Fibroblast of skin of scalp (primary cell): ENCODE measurements at places on chromosomes 4 and X.

DNA sequence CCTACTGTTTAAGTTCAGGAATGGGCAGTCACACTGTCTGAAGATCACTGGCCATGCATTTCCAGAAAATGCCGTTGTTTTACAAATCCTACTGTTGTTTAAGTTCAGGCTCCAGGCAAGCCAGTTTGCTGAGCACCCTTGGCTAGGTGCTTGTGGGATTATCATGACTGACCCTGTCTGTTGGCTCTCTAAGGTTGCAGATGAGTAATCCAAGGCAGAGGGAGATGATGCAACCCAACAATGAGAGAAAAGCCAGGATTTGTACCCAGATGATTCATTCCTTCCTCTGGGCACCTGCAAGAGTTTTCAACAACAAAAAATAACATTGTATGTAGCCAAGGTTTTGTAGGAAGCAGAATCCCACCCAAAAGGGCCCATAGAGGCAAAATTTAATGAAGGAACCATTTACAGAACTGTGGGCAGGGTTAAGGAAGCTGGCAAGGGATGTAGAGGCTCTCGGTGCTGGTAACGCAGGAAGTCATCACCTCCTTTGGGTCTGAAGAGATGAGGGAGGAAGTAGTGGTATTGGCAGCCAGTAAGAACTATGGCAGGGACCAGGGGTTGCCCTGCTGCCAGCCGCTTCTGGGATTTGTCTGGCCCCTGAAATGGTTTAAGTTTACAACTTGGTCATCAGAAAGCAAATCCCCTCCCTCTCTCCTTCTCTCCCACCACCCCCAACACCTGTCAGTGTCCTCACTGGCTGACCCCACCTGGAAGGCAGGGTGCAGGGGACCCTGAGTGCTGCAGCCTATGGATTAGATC is 54.8 kb downstream of the MSX1 start:
- DNase-seq: peak; percentile 50

DNA sequence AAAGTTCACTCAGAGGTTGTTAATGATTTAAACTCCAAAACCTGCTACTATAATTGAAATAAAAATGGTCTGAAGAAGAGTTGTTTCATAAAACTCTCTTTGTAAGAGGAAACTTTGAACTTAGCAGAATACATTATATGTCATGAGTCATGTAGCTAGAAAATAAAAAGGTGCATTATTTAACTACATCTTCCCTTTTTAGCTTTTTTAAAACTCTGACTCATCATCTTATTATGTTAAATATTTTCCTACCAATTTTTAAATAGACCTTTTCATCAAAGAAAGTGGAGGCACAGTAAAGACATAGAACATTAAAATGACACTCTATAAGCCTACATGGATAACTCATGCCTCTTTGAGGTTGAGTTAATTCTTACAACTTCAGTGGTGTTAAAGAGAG is 1.2 kb upstream of the ZNF827 start:
- peak; percentile 29 for DNase-seq

DNA sequence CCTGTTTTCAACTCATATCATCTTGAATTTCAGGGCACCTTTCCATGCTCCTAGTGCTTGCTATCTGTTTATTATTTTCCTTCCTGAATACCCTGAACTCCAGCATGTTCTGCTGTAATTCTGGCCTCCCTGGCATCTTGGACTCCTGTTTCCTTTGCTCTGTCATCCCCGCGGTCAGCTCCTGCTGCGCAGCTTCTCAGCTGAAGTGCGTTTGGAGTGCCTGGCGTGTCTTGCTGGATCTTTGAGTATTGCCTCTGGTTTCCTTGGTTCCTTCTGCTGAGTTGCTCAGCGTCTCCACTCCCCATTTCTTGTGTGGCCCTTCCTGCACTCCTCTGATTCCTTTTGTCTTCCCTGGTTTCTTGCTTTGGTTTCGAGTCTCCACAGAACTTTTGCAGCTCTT is 84.4 kb downstream of the HTT start:
- no peak for DNase-seq

GRCh38 chr4:84407554-84408407 is 91.3 kb downstream of the NKX6-1 start:
- DNase-seq: no peak

- no peak for DNase-seq
Observed at GRCh38 chr4:131054489-131055019, 1958.6 kb downstream of the C4orf33 start.

GRCh38 chr4:158496030-158496741 is 25.5 kb upstream of the RXFP1 start:
- no peak for DNase-seq

DNA sequence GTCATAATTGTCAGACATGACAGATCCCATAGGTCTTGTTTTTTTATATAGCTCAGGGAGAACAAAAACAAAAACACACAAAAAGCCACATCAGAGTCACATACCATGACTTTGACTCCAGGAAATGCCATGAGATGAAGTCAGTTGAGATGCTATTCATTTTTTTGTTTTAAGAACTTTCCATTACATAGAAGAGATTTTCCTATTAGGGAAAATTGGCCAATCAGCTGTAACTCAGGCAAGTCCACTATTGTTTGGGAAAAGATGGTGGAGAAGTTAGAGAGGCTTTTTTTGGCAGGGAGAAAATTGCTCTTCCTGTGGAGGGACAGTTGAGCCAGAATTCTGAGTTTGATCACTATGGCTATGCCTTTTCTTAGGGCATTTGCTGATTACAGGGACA is 72.6 kb downstream of the SMARCA5 start:
- DNase-seq: peak; percentile 84

DNA sequence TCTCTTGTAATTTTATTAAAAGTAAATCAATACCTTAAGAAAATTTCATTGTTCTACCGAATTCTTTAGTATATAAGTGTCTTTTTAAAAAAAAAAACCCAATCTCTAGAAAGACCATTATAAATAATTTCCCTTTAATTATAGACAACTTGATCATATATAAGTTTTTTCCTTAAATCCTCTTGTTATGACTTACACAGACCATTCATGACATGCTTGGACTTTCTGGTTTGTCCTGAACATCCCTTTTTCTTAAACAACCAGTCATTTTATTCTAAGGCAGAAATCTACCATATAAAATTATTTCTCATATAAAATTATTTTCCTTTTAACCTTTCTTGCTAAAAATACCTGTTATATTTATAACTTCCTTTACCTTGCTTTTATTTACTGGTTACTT is 15.4 kb upstream of the FHDC1 start:
- DNase-seq: no peak

GRCh38 chr4:60589425-60589824 is 610.7 kb upstream of the ADGRL3 start:
- DNase-seq: no peak

DNA sequence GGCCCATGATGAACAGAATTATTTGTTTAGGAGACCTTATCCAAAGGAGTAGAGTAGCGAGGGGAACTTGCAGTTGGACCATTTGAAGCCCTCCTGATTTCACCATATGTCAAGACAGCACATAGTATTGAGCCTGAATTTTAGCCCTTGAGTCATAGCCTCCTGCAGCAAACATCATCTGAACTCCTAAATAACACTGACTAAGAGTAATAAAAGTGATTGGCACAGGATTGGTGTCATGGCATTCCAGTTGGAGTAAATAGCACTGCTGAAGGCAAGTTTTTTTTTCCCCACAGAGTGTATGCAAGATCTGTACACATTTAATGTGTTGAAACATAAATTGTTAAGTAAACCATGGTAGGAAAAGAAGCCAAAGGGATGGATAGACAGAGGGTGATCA is 89.0 kb downstream of the COMMD8 start:
- no peak for DNase-seq

DNA sequence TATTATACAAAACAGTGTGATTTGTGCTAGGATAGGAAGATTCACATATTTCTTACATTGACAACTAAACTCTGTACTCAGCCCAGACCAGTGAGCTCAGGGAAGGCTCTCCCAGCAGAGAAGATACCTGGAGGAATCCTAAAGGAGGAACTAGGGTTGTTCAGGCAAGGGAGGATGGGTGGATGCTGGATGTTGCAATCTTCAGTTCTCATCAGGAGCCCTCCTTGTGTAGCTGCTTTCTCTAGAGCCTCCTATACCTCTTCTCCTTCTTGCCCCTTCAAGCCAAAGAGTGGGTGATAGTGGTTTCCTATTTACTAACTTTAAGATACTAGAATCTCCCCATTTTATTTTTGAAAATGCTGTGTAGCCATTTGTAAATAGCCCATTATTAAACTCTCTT is 117.3 kb downstream of the NKX6-1 start:
- DNase-seq: no peak
